ENCODE measurements at places on chromosomes 1 and 21.

DNA sequence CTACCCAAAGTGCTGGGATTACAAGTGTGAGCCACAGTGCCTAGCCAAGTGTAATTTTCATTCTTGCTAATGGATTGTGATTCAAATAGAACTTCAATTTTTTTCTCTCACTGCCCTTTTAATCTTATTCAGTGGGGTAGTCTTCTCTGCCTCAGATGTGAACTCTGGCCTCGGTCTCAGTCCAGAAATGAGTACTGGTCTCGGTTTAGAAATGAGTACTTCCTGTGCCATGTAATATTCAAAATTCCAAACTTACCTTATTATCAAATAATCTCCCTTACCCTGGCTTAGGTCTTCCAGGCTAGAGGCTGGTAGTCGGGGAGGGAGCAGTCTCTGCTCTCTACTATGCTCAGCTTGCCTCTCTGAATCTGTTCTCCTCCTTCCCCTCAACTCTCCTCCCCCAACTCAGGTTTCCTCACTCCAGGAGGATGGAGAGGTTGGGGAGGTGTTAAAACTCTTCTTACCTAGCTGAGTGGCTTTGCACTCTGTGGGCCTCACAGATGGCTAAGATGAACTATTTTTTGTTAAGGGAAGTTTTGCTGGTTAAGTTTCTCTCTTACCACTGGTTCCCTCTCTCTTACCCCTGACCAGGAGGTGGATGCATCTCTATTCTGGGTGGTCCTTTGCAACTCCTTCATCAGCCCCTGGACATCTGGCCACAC, 4.8 kb upstream of the SLAMF9 start:
- no peak for DNase-seq

DNA sequence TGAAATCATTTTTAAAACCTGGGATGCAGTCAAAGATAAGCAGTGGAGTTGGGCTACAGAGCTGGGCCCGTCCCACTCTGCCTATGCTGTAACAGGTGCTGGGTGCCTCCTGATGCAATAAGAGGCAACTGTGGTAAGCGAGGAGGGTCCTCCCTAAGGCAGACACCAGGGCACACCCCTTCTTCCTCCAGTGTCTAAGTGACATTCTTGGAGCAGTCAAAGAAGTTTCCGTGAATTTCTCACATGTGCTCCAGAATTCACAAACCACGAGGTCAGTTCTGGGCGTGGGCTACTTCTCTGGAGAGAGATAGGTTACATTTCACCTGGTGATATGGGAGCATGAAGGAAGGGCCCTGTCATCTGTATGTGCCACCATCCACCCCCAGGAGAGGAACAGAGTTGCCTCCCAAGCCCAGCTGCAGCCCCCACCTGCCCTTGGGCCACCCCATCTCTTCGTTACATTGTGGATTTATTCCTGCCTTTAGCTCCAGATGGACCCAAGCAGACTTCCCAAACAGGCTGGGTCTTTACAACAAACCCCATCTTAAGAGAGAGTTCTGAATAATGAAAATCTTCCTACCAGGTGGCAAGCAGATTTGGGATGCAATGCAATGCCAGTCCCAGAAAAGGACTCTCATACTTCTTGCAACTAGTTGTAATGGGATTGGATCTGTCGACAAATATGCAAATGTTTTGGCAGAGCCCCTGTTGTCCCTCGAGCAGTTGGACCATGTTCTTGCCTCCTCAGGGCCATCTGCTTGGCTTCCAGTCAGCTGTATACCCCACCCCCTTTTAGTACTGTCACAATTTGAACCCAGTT, 82.5 kb upstream of the CNTN2 start:
- no peak for DNase-seq

- no peak for DNase-seq
Measured at GRCh38 chr1:4601941-4602340, 52.5 kb upstream of the AJAP1 start.

- DNase-seq: no peak
Measured at GRCh38 chr1:28326515-28326914, 2.3 kb upstream of the MED18 start.

DNA sequence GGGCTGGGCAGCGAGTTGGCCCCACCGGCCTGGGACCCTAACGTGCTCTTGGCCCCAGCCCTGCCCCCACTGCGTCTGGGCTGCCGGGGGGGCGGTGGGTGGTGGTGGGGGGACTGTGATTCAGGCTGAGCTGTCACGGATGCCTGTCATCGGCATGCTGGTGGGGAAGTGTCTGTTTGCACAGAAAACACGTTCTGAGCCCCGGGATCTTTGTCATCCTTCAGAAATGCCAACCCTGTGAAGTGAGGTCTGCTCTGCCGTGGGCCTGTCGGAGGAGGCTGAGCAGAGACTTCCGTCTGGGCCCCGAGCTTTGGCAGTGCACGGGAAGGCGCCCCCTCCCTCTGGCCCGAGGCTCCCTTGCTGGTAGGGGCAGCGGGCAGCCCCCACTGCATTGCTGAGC, 24.3 kb upstream of the PLCH2 start:
- no peak for DNase-seq

GRCh38 chr1:225442123-225442505, 14.3 kb upstream of the LBR start:
- no peak for DNase-seq

DNA sequence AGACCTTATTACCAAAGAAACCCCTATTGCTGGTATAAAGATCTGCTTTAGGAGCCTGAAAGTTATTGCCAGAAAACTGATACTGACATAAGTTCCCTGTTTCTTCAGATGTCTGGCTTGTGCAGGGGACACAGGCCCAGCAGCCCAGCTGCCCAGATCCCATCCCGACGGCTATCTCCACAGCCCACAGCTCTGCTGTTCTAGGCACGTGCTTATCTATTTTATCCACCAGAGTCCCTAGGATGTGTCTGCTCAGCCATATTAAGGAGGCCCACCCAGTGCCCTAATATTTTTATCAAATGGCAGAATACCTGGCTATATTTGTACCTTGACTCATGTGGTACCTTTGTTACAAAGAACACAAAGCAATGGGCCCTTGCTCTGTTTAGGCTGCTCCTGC, 58.9 kb downstream of the DDX20 start:
- DNase-seq: no peak

- DNase-seq: no peak
Measured at GRCh38 chr1:111768625-111769024, 12.9 kb downstream of the DDX20 start.

DNA sequence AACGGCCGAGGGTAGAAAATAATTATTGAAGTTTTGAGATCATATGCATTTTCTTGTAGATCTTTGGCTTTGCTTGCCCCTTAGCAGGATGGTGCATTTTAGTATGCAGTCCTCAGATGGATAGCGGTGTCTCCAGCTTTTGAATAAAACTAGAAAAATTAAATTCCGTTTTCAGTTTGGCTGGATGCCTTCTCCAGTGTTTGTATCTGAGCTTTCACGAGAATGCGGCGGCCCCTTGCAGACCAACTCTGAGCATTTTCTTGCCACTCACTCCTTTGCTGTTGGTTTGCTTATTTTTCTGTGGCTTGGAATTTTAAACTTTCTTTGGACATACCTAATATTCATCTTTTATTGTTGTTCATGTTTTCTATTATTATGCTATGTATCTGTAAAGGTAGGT, 192.6 kb downstream of the NFIA start:
- DNase-seq: no peak

GRCh38 chr1:2416403-2416802, 4.0 kb upstream of the PEX10 start:
- peak; percentile 8 for DNase-seq

DNA sequence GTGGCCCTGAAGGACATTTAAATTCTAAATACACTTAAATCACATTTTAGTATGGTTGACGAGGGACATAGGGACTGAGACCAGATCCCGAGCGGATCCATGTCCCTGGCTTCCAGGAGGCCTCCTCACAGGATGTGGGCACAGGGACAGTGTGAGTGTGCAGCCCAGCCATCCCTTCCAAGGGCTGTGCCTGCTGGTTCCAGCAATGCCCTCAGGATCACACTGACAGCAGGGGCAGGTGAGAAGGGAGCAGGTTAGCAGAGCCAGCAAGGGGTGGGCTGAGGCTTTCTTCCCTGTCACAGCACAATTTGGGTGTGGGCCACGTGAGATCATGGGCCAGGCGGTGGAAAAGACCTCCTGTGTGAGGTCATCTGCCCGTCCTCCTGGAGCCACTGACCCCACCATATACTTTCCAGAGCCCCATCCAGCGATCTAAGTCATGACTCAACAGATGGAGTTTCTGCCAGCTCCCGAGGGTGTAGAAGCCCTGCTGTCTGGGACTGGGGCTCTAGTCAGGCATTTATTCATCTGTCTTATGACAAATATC, 37.0 kb upstream of the PRSS38 start:
- DNase-seq: no peak

GRCh38 chr1:77245830-77246229, 26.6 kb upstream of the PIGK start:
- DNase-seq: no peak

GRCh38 chr21:29299046-29299915, 559 bp downstream of the BACH1 start:
- DNase-seq: peak; percentile 70

- DNase-seq: no peak
Measured at GRCh38 chr1:39262802-39263201, 58.3 kb downstream of the MACF1 start.

DNA sequence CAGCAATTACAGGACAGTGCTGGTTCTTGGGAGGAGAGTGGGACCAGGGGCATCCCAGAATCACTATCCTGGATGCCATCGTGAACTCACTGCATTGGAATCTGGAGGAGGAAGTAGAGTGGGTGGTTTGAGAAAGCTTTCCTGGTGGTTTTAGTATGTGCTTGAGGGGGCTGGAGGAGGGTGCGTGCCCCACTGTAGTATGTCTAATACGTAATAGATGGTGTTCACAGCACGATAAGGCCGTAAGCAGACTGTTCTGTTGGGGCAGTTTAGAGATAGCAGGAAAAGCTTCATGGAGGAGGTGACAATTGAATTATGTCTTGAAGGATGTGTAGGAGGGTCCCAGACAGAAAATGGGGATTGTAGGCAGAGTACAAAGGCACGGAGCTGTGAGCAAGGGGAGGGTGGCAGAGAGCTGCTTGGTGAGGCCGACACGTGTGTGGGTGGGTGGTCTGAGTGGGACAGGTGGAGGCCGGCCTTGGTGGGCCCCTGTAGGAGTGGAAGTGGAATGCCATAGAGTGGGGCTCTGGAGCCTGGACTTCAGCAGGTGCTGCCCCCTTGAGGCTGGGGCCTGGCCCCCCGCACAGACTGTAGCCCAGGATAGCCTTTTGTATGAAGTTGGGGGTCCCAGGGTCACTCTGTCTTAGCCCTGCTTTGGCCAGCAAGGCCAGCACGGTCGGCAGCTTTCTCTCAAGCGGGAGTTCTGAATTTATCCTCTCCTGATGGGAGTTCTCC, 37.0 kb downstream of the IL6R start:
- DNase-seq: no peak

GRCh38 chr1:40664167-40664537, 1.3 kb downstream of the RIMS3 start:
- no peak for DNase-seq

GRCh38 chr1:36160388-36160948, 4.5 kb downstream of the MAP7D1 start:
- no peak for DNase-seq

- DNase-seq: no peak
Measured at GRCh38 chr1:15304708-15305467, 57.9 kb downstream of the FHAD1 start.

GRCh38 chr1:85445906-85446305, 19.1 kb downstream of the DDAH1 start:
- no peak for DNase-seq

GRCh38 chr1:90778486-90778885, 61.4 kb upstream of the BARHL2 start:
- no peak for DNase-seq

DNA sequence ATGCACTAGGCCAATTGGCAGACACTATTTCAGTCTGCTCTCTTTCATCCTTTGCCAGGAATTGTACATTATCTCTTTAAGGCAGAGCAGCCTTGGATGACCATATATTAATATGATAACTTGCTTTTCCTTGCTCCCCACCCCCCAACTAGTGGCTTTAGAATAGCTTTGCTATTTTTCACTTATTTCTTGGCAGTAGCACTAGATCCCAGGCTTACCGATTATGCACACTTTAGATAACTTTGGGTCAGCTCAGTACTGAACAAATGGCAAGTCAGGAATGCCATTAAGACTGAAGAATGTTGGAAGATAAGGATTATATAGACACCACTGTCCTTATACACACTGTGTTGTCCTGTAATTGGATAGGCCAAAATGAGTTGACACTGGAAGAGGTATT, 146.4 kb downstream of the FGGY start:
- no peak for DNase-seq

DNA sequence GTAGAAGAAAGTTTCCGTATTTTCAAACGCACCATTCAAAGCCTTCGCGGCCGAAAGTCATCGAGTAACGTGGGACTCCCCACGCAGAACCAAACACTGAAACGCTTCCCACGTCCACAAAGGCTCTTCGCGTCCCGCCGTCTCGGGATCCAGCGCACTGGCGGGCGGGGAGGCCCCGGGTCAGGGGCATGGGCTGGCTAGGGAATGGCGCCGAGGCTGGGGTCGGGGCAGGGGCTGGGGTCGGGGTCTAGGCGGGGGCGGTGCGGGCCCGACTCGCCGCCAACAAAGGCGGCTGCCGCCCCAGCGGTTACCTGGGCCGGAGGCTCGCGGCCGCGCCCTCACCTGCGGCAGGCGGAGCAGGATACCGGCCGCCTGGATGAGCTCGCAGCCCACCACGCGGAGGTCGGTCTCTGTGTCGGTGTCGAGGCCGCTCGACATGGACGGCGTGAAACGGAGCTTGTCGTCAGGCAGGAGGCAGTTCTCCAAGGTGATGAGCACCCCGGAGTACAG, 403 bp downstream of the CCNL2 start:
- DNase-seq: no peak

- DNase-seq: no peak
Measured at GRCh38 chr1:47205918-47206317, 16.1 kb upstream of the PDZK1IP1 start.

DNA sequence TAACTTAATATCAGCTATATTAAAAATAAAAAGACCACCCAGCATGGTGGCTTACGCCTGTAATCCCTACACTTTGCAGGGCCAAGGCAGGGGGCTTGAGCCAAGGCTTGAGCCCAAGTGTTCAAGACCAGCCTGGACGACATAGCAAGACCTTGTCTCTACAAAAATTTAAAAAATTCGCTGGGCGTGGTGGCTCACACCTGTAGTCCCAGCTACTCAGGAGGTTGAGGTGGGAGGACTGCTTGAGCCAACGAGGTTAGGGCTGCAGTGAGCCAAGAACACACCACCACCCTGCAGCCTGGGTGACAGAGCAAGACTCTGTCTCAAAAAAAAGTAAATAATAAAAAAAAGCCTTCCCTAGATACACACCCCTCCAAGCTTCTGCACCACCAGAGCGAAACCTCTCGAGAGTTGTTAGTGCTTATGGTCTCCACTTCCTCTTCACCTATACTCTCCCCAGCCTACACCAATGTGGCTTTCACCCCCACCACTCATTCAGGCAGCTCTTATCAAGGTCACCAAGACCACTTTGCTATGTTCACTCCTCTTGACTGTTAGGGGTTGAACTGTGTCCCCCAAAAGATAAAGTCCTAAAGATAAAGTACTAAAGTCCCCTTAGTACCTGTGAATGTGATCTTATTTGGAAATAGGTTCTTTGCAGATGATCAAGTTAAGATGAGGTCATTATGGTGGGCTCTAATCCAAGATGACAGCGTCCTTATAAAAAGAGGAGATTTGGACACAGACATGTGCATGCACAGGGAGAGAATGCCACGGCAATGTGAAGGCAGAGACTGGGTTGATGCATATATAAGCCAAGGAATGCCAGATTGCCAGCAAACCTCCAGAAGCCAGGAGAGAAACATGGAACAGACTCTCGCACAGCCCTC, 6.8 kb upstream of the PPP1R15B start:
- DNase-seq: no peak

GRCh38 chr1:182301467-182302198, 90.0 kb downstream of the GLUL start:
- DNase-seq: no peak

GRCh38 chr1:60394436-60394835, 320.9 kb upstream of the C1orf87 start:
- no peak for DNase-seq
